ENCODE measurements at places on chromosomes 16 and 17.

DNA sequence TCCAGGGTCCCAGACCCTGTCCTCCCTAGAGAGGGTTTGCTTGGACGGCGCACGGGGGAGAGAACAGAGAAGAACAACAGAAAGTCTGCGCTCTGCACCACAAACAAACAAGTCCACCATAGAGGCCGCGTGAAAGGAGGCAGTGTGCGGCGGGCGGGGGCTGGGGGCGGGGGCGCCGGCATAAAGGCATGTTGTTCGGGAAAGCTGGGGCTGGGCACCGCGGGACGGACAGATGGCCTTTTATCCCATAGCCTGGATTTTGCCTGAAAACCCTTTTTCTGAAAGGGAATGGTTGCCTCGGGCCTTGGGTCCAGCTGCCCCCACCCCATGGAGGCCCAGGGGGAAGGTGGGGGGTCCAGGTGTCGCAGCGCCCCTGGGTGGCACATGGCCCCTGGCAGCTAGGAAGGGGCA is 26.0 kb downstream of the FA2H start:
- DNase-seq = no peak

- DNase-seq = no peak
These were observed 57.9 kb upstream of the CES5A start for GRCh38 chr16:55933038-55933437.

- no peak for DNase-seq
These were observed 382.0 kb upstream of the DYNLRB2 start for GRCh38 chr16:80158766-80159165.

- no peak for DNase-seq
These were observed 27.1 kb downstream of the MMD start for GRCh38 chr17:55394357-55395021.

DNA sequence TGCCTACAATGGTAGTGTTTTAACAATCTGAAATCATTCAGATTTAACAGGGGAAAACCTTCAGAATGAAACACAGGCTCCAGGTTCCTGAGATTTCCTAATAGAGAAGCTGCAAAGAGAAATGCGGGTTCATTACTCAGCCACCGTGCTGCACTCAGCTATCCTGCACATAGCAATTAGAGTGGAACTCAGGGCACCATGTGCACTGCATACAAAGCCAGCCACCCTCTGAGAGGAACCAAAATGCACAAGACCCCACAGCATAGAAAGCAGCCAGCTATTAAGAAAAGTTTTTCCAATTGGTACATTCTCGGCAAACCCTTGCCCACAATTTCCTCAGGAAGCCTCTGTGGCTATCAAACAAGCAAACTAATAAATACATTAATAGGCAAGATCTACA is 37.4 kb downstream of the TOM1L2 start:
- no peak for DNase-seq

DNA sequence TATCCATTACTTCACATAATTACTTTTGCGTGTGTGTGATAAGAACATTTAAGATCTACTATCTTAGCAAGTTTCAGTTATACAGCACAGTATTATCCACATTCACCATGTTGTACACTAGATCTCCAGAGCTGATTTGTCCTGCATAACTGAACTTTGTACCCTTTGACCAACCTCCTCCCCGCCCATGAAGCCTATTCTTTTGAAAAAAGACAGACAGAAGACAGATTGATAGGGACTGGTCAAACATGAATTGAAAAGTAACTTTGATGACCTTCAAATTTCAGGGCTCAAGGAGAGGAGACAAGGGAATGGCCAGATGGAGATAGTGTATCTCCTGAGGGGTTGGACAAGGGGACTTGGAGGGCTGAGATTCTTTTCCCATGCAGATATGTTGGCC is 96.3 kb downstream of the CMC2 start:
- DNase-seq = no peak

DNA sequence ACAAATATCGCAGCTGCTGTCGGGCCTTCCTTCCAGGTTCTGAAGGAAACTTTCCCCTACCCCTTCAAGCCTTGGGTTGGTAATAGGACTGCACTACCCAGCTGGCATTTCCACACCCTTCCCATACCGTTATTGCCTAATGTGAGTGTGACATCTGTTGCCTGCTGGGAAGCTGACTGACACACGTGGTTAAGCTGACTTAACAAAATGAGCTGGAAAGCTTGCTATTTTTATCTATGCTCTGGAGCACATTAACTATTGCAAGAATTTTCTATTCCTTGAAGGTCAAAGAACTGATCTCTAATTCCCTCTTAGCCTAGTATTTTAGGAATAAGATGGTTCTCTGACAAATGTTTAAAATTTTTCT is 79.5 kb downstream of the PMP22 start:
- DNase-seq = peak; percentile 87

- DNase-seq = no peak
These were observed 10.1 kb upstream of the SLC16A5 start for GRCh38 chr17:75077496-75078283.

- DNase-seq = peak; percentile 59
These were observed 115.4 kb downstream of the METRNL start for GRCh38 chr17:83194761-83195329.

- no peak for DNase-seq
These were observed 61.6 kb downstream of the TNFRSF13B start for GRCh38 chr17:16910341-16910740.

DNA sequence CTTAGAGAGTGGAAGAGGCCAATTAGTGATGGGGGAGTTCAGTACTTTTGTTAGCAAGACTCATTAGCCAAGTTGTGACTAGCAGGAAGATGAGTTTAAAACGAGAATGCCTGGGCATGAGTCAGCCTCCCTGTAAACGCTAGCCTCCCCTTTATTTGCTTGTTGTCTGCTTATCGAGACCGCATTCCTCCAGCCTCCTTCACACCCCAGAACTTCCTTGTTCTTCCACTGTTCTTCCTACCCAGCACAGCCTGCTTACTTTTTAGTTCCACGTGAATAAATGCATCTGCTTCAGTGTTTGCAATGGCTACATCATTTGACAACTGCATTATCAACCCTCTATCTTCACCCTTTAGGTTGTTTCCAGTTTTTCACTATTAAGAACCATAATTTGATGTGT is 20.2 kb upstream of the OR3A1 start:
- no peak for DNase-seq

DNA sequence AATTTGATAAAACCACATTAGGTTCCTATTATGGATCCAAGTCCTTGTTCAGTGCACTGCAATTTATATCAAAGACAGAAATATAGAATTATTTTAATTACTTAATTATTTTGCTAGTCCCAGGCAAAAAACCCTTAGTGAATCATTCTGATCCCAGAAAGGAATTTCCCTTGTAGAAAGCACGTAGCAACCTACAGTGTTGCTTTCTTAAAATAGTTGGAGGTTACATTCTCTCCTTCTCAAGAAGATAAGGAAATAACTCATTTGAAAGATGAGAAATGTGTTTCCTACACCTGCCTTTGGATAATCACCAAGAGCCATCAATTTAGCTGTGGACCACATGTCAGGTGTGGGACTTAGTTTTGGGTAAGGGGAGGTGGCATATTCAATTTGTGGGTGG is 434.9 kb downstream of the SHISA9 start:
- no peak for DNase-seq

GRCh38 chr17:42843358-42843934 is 934 bp upstream of the AOC2 start:
- peak; percentile 37 for DNase-seq

DNA sequence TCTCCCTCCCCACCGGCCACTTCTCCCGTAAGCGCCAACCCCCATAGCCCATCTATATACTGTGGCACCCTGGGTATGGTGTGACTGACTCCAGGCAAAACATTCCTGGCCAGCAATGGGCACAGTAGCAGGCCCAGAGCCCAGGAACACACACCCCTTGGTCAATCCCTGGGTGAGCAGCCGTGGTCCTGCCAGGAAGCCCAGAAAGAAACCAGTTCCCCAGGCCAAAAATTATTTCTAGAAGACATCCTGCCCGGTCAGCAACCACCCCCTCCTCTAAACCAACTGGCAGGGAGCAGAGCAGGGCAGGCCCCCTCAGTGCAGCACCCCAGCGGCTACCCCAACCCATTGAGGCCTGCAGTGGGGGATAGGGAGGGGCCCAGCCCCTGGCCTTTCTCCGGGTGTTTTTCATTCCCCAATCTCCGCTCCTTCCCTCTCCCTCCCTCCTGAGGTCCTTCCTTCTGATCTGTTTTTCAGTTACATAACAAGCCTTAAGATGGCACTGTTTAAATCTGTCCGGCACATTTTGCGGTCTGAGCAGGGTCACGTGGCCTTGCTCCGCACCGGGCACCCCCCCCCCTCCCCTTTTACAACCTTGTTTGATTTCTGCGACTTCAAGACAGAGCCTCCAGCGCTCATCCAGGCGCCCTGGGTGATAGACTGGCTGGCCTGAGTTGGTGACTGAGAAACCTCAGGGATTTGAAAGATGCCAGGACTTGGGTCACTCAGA is 2.0 kb downstream of the NPTX1 start:
- no peak for DNase-seq

- no peak for DNase-seq
These were observed 1.0 kb downstream of the RNF40 start for GRCh38 chr16:30762991-30763725.

Data from AG09309 (cell line).